ENCODE measurements at places on chromosomes 6 and 20.

DNA sequence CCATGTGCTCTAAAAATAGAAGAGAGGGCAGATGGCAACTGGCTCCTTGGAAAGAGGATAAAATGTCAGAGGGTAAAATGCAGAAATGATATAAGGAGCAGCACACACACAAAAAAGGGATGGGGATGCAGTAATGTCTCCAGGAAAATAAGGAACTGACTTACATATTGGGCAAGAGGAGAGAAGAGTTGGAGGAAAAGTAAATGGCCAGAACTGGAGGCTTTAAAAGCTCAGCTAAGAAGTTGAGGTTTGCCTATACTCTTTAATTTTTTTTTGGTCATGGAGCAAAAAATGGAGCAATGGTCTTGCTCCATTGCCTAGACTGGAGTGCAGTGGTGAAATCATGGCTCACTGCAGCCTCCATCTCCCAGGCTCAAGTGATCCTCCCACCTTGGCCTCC is 93.7 kb downstream of the SULF2 start:
- no peak for DNase-seq

DNA sequence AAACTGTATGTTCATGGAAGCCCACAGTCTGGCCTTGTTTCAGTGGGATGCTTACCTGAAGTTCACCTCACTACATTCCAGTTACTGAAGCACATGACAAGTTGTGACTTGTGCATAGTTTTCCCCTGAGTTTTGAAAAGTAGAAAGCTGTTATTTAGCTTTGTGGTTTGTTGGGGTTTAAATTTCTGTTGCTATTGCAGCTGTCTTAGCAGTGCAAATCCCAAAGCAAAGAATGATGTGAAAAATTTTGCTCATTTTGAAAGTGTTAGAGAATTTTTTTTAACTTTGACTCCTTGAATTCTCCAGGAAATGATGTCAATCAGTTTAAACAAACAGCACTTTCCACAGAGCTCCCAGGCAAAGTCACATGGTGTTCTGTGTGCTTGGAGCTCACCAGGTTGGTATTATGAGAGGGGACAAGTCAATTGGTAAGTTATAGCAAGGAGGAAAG is 268.4 kb downstream of the ADGRG6 start:
- DNase-seq, result no peak

- no peak for DNase-seq
Observed at GRCh38 chr6:3820563-3820962, 28.6 kb upstream of the FAM50B start.

DNA sequence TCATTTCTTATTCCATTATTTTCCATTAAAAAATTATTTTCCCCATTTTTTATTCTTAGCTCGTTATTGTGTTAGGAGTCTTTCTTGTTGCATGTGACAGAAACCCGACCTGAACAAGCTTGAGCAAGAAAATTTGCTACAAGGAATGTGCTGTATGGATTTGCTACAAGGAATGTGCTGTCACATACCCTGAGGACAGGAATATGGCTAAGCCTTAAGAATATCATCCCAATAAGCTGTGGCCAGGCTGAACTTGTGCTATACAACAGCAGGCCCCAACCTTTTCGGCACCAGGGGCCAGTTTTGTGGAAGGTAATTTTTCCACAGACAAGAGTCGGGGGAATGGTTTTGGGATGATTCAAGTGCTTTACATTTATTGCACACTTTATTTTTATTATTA is 114.0 kb downstream of the TRMT11 start:
- no peak for DNase-seq

- DNase-seq, result no peak
Observed at GRCh38 chr6:12506159-12506558, 210.4 kb upstream of the PHACTR1 start.

- DNase-seq, result no peak
Observed at GRCh38 chr20:31475472-31476293, 595 bp downstream of the REM1 start.

GRCh38 chr6:44021589-44022295 is 105.5 kb downstream of the MRPL14 start:
- DNase-seq, result no peak

DNA sequence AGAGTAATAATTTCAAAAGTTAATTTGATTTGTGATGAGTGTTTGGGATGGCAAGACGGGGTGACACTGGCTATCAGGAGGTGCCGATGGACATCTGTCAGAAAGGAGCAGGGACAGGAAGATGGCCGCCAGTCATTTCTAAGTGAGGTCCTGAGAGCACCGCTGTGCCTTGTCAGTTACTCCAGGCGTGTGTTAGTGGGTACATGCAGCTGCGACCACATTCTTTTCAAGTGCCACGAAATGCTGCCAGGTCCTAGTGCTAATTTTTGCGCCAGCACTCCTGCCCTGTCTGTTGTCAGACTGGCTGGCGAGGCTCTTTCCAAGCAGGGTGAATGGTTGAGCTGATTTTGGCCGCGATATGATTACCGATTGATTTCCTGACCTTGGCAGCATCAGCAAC is 64.6 kb upstream of the INSM1 start:
- no peak for DNase-seq

GRCh38 chr20:16005021-16005914 is 568.0 kb downstream of the KIF16B start:
- no peak for DNase-seq

DNA sequence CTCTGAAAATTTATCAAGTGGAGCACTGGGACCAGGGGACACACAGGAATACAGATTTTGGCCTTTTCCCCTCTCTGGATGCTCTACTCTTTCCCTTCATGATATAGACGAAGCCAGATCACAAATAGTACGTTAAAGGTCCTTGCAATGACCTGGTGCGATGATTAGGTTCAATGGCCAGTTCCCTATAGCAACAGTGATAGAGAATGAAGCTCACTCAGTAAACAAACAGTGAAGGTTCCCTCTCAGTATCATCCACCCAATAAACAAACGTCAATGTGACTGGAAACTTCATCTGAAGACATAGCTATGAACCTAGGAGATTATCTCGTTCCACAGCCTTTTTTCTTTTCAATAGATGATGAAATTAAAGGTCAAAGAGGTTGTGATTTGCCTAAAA is 596.2 kb downstream of the KIF16B start:
- no peak for DNase-seq

GRCh38 chr20:41248368-41249024 is 69.0 kb downstream of the ZHX3 start:
- DNase-seq, result no peak

GRCh38 chr6:121521164-121521555 is 85.7 kb downstream of the GJA1 start:
- DNase-seq, result no peak

- DNase-seq, result no peak
Observed at GRCh38 chr6:441126-441920, 49.8 kb downstream of the IRF4 start.

DNA sequence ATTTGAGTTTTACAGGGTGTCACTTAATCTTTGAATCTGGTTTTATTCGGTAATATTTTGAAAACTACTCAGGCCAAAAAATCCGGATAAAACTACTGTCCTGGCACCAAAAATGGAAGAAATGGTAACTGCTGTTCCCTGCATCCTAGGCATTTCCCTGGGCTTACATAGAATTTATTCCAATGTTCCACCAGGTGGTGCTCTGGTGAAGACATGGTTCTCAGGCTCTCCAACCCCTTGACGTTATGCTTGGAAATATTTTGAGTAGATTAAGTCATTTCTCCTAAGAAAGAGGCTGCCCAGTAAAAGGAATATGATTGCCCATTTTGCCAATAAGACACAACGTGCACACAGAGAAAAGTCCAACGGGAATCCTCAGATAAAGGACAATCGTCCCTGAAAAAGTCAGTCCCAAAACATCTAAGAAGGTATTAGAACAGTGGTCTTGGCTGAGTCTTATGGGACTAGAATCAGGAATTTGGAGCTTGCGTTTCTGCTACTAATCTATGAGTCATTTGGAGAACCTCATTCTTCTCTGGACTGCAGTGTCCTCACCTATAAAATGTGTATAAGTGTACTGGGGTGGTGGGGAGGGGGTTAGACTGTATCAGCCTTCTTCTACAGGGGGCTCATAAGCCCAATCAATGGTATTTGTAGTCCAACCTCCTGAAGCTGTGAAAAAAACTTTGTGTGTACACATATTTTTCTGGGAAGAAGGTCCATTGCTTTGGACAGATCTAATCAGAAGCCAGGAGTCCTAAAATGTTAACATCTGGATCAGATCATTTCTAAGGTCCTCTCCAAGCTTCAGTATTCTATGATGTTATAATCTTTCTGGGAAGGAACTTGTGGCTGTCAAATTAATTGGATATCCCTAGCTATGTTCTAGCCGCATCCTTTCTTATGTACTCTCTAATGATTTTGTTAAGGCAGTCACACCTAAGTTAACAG is 131.0 kb upstream of the BMP2 start:
- DNase-seq, result no peak

DNA sequence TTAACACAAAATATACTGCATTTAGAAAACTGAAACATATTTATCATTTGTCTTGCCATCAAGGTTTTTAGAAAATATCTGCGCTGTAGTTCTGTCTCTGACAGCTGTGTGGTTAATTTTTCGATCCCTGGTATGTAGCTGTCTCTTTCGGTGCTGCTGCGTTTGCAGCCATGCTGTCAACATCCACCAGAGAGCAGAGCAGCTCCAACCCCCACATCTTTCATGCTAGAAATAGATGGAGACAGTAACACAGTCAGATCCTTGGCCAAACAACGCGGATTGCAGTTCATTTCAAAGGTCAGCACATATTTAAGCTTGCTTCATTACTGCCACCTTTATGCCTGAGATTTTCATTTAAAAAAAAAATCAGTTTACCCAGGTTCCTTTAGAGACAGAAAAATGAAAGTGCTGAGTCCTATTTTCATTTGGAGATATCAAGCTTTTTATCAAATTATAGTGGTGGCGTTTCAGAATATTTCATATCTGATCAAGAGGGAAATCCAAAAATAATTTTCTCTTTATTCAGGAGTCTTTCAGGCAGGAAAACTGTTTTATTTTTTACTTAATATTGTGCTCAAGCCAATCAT is 157.7 kb upstream of the MMS22L start:
- DNase-seq, result peak; percentile 6

DNA sequence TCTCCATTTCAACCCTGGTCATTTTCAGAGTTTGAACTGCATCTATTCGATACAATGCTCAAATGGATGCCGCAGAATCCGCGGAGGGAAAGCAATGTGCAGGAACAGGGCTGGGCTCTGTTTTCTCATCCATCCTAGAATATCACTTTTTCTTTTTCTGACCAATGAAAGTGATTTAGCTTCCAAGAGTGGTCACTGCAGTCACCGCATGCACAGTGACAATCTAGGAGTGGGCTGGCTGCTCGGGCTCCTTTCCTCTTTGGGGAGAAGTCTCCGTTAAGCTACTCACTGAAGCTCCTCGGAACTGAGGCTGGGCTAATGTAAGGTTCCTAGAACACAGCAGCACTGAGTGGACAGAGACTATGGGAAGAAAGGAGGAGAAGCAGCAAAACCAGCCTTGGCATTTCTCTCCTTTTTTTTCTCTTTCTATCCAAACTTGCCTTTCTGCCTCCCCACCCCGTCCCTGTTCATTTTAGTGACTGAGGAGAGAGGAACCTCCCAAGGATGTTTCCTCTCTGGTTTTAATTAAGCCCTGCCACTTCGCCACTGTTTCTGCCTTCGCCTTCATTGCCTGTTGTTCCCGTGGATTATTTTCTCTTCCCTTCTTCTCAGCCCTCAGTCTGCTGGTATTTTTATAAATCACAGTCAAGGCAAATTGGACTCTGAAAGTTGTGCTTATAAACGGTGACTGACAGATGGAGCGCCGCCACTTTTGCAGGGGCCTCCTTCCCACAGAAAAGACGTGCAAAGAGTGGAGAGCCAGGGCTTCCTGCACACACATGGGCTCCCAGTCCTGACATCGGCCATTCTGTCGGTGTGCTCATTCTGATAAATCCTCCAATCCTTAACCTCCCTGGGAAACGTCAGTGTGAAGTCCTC is 41.1 kb downstream of the RAMACL start:
- no peak for DNase-seq

- no peak for DNase-seq
Observed at GRCh38 chr20:6530254-6530653, 237.2 kb upstream of the BMP2 start.

DNA sequence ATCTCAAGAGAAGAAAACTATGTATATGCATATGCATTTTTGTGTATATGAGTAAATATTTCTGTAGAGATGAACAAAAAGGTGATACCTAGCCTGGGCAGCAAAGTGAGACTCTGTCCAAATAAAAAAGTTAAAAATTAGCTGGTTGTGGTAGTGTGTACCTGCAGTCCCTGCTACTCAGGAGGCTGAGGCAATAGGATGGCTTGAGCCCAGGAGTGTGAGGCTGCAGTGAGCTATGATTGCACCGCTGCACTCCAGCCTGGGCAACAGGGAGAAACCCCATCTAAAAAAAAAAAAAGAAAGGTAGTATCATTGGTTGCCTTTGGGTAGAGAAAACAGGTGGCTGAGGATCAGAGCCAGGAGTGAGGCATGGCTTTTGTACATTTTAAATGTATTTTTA is 50.9 kb downstream of the KLHL31 start:
- no peak for DNase-seq

DNA sequence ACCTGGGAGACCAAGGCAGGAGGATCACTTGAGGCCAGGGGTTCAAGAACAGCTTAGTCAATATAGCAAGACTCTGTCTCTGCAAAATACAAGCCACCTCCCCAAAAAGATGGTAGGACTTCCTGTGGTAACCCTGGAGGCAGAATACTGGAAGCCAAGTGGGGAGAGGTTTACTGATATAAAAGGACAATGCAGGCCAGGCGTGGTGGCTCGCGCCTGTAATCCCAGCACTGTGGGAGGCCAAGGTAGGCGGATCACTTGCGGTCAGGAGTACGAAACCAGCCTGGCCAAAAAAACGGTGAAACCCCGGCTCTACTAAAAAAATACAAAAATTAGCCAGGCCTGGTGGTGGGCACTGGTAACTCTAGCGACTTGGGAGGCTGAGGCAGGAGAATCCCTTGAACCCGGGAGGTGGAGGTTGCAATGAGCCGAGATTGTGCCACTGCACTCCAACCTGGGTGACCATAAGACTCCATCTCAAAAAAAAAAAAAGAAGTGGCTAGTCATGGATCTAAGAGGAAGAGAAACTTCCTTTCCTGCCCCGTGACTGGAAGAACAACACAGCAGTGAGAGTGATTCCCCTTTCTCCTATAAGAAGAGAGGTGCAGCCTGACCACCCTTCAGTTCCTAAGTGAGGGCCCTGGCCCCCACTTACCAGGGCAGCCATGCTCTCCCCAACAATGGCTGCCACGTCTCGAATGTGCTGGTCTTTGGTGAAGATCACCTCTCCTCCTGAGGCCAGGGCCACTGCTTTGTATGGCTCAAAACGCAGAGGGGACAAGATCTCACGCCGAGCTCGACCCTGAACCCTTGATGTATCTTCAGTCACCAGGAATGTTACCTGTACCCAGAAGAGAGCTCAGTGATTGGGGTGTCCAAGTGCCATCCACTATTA is 6.2 kb downstream of the SAPCD1 start:
- no peak for DNase-seq

- DNase-seq, result no peak
Observed at GRCh38 chr20:50538276-50538675, 28.1 kb downstream of the PTPN1 start.

Measured in NCI-H1436 (cell line).